ENCODE measurements at places on chromosomes 12 and 14. TPM values are rescaled to one million over a fixed set of nuclear protein-coding genes. Genes with fewer than 3 reads are reported as not detected.

Gene RNASE1
- 65.1 TPM for total RNA-seq

Gene PCED1B
- total RNA-seq, result 0.82 TPM

Gene UBE3B
- total RNA-seq, result 71.2 TPM

Gene CAPZA3
- total RNA-seq, result not detected

Gene MFAP5
- total RNA-seq, result 96.9 TPM

Gene DHH
- total RNA-seq, result 1.4 TPM

Gene KRT80
- 1.6 TPM for total RNA-seq

Gene TMEM179
- total RNA-seq, result 24.7 TPM

Gene KRT6C
- not detected for total RNA-seq

Gene P3H3
- total RNA-seq, result 97.3 TPM

Gene INHBE
- not detected for total RNA-seq

Gene GNPTAB
- 40.1 TPM for total RNA-seq

Gene MYF5
- total RNA-seq, result 4.5 TPM

Gene TBX5
- 3.3 TPM for total RNA-seq

Gene C14orf132
- total RNA-seq, result 69.9 TPM

Gene SLC24A4
- total RNA-seq, result 8.5 TPM
